Trophoblast cell (in vitro differentiated cells and primary cell): ENCODE measurements at places on chromosomes 5 and 9.

GRCh38 chr9:4315582-4316215, 15.8 kb upstream of the GLIS3 start:
- H3K27me3 ChIP-seq = no peaks in the 10 kb centered on the region
- no peaks in the 10 kb centered on the region for H3K36me3 ChIP-seq
- no peak overlapping the region for H3K4me3 ChIP-seq
- DNase-seq = peak; percentile 62
- H3K27ac ChIP-seq = no peak overlapping the region

- no peak for DNase-seq
- peak overlapping the region; percentile 10 for H3K27ac ChIP-seq
- peaks cover 30% of the 10 kb centered on the region for H3K36me3 ChIP-seq
- no peaks in the 10 kb centered on the region for H3K27me3 ChIP-seq
- no peak overlapping the region for H3K4me3 ChIP-seq
- H3K4me1 ChIP-seq = peaks cover 52% of the 10 kb centered on the region
Observed at GRCh38 chr5:150496534-150496933, 11.4 kb upstream of the NDST1 start.

DNA sequence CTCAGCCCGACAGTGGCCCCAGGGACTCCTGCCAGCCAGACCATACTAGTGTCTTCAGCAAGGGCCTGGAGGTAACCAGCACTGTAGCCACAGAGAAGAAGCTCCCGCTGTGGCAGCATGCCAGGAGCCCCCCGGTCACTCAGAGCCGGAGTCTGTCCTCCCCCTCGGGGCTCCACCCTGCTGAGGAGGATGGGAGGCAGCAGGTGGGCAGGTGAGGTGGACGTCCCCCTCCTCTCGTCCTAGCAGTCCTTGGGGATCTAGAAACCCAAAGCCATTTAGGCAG, 28.0 kb upstream of the LRRC14B start:
- no peak overlapping the region for H3K4me3 ChIP-seq
- H3K27ac ChIP-seq = no peak overlapping the region
- H3K27me3 ChIP-seq = no peaks in the 10 kb centered on the region
- H3K36me3 ChIP-seq = peaks cover 59% of the 10 kb centered on the region
- H3K4me1 ChIP-seq = no peaks in the 10 kb centered on the region

DNA sequence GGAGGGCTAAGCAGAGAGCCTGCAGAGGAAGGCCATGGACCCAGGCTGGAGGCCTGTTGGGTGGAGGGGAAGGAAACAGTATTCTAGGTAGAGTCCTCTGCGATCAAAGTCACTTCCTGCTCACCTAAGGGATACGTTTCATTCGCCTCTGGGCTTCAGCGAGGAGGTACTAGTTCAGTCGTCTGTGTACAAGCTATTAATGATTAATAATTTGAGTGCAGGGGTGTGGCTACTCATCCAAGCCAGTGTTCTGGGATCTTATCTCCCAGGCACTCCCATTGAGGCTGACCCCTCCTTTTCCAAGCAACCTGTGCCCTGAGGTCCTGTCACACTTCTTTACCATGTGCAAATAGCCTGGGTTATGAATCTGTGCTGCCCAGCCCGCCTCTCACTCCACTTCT, 25.2 kb downstream of the RALGPS1 start:
- no peaks in the 10 kb centered on the region for H3K36me3 ChIP-seq
- no peaks in the 10 kb centered on the region for H3K4me1 ChIP-seq
- DNase-seq = no peak
- no peak overlapping the region for H3K27ac ChIP-seq
- no peaks in the 10 kb centered on the region for H3K27me3 ChIP-seq
- no peak overlapping the region for H3K4me3 ChIP-seq

- H3K4me3 ChIP-seq = no peak overlapping the region
- H3K4me1 ChIP-seq = no peaks in the 10 kb centered on the region
- no peaks in the 10 kb centered on the region for H3K27me3 ChIP-seq
- no peak overlapping the region for H3K27ac ChIP-seq
- DNase-seq = no peak
- H3K36me3 ChIP-seq = no peaks in the 10 kb centered on the region
Observed at GRCh38 chr9:110317911-110318310, 19.8 kb downstream of the TXNDC8 start.

DNA sequence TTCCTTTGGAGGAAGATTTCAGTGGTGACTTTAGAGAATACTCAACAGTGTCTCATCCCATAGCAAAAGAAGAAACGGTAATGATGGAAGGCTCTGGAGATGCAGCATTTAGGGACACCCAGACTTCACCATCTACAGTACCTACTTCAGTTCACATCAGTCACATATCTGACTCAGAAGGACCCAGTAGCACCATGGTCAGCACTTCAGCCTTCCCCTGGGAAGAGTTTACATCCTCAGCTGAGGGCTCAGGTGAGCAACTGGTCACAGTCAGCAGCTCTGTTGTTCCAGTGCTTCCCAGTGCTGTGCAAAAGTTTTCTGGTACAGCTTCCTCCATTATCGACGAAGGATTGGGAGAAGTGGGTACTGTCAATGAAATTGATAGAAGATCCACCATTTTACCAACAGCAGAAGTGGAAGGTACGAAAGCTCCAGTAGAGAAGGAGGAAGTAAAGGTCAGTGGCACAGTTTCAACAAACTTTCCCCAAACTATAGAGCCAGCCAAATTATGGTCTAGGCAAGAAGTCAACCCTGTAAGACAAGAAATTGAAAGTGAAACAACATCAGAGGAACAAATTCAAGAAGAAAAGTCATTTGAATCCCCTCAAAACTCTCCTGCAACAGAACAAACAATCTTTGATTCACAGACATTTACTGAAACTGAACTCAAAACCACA, 67.4 kb downstream of the VCAN start:
- H3K27me3 ChIP-seq = no peaks in the 10 kb centered on the region
- no peak for DNase-seq
- no peaks in the 10 kb centered on the region for H3K4me1 ChIP-seq
- no peaks in the 10 kb centered on the region for H3K36me3 ChIP-seq
- H3K27ac ChIP-seq = no peak overlapping the region
- no peak overlapping the region for H3K4me3 ChIP-seq

GRCh38 chr5:149072376-149072775, 9.5 kb upstream of the SH3TC2 start:
- no peaks in the 10 kb centered on the region for H3K27me3 ChIP-seq
- H3K4me1 ChIP-seq = peaks cover 4% of the 10 kb centered on the region
- no peak overlapping the region for H3K4me3 ChIP-seq
- DNase-seq = peak; percentile 31

DNA sequence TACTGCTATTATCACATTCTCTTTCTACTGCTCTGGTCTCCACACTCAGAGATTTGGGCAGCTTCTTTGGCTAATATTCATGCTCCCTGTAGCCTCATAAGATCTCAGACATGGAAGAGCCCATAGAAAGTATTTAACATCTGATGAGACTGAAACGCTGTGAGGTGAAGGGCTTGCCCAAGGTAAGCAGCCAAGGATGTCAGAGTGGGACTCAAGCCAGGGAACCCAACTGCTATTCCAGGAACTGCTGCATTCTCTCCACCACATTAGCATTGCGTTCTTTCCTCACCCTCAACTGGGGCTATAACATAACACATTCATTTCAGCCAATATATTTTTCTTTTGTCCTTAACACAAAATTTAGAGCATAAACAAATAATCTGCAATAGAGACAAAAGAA, 3.8 kb downstream of the ADRB2 start:
- H3K4me1 ChIP-seq = peaks cover 10% of the 10 kb centered on the region
- peaks cover 2% of the 10 kb centered on the region for H3K27me3 ChIP-seq
- no peak overlapping the region for H3K4me3 ChIP-seq
- no peaks in the 10 kb centered on the region for H3K36me3 ChIP-seq

GRCh38 chr5:36462295-36463021, 143.9 kb upstream of the SLC1A3 start:
- H3K27me3 ChIP-seq = no peaks in the 10 kb centered on the region
- H3K36me3 ChIP-seq = no peaks in the 10 kb centered on the region

- H3K4me1 ChIP-seq = peaks cover 2% of the 10 kb centered on the region
- no peak overlapping the region for H3K27ac ChIP-seq
- H3K36me3 ChIP-seq = no peaks in the 10 kb centered on the region
- H3K27me3 ChIP-seq = no peaks in the 10 kb centered on the region
- no peak for DNase-seq
Observed at GRCh38 chr5:110736753-110737152, 2.1 kb upstream of the SLC25A46 start.

DNA sequence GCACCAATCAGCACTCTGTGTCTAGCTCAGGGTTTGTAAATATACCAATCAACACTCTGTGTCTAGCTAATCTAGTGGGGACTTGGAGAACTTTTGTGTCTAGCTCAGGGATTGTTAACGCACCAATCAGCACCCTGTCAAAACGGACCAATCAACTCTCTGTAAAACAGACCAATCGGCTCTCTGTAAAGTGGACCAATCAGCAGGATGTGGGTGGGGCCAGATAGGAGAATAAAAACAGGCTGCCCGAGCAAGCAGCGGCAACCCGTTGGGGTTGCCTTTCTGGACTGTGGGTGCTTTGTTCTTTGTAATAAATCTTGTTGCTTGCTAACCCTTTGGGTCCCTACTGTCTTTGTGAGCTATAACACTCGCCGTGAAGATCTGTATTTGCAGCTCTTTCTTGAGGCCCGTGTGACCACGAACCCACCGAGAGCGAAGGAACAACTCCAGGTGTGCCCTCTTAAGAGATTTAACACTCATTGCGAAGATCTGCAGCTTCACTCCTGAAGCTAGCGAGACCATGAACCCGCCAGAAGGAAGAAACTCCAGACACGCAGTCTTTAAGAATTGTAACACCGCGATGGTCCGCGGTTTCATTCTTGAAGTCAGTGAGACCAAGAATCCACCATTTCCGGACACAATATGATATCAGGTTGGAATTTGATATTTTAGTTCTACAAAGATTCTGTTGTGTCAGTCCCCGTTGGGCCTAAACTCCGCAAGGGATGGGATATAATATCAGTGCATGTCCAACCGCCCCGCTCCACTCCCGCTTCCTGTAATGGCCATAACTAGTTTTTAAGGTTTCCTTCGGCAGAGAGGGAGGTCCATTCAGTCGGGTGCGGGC, 740 bp upstream of the TRMT10B start:
- no peaks in the 10 kb centered on the region for H3K27me3 ChIP-seq
- no peak for DNase-seq
- H3K27ac ChIP-seq = no peak overlapping the region
- no peaks in the 10 kb centered on the region for H3K4me1 ChIP-seq

- no peak for DNase-seq
- H3K27me3 ChIP-seq = no peaks in the 10 kb centered on the region
- no peaks in the 10 kb centered on the region for H3K36me3 ChIP-seq
- no peak overlapping the region for H3K4me3 ChIP-seq
- peaks cover 53% of the 10 kb centered on the region for H3K4me1 ChIP-seq
- no peak overlapping the region for H3K27ac ChIP-seq
Observed at GRCh38 chr9:134550584-134550983, 91.0 kb upstream of the COL5A1 start.

DNA sequence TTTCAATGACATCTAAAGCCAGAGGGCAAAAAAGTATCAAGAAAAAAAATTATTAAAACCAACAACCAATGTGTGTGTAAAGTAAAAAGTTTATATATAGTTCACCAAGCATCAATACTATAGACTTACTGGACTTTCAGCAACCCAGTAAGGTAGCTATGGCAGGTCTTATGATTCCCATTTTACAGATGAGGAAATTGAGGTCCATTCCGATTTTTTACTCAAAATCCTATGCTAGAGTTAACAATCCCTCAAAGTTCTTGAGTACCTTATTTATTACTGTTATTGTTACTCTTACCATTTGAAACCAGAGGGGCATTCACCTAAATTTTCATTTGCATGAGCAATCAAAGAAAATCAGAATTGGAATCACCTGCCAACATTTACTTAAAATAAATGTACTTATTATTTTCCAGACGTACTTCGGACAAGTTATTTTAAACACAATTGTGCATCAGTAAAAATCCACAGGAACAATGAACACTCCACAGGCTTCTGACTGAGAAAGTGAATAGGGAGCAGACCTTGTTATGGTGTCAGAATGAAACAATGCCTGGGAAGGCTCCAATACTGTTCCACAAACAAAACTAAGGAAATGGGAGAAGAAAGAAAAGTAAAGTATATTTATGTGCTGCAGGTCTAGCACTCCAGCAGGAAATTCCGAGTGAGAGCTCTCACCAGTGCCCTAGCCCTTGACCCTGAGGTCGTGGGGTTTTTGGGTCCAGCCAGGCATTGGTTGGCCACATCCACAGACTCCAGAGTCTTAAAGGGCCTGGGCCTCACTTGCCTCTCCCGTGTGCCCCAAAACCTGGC, 229.9 kb downstream of the PIK3R1 start:
- no peak overlapping the region for H3K4me3 ChIP-seq
- H3K4me1 ChIP-seq = peaks cover 3% of the 10 kb centered on the region
- H3K27me3 ChIP-seq = no peaks in the 10 kb centered on the region
- DNase-seq = no peak

- H3K27ac ChIP-seq = no peak overlapping the region
- no peak for DNase-seq
- H3K36me3 ChIP-seq = no peaks in the 10 kb centered on the region
Observed at GRCh38 chr5:17094830-17095229, 122.6 kb upstream of the BASP1 start.

- H3K27me3 ChIP-seq = no peaks in the 10 kb centered on the region
- DNase-seq = no peak
- no peak overlapping the region for H3K27ac ChIP-seq
Observed at GRCh38 chr9:110984890-110985437, 53.3 kb downstream of the LPAR1 start.

- no peaks in the 10 kb centered on the region for H3K4me1 ChIP-seq
- H3K27me3 ChIP-seq = peaks cover 42% of the 10 kb centered on the region
- H3K4me3 ChIP-seq = no peak overlapping the region
- H3K36me3 ChIP-seq = no peaks in the 10 kb centered on the region
Observed at GRCh38 chr5:88695931-88696330, 187.1 kb downstream of the MEF2C start.

DNA sequence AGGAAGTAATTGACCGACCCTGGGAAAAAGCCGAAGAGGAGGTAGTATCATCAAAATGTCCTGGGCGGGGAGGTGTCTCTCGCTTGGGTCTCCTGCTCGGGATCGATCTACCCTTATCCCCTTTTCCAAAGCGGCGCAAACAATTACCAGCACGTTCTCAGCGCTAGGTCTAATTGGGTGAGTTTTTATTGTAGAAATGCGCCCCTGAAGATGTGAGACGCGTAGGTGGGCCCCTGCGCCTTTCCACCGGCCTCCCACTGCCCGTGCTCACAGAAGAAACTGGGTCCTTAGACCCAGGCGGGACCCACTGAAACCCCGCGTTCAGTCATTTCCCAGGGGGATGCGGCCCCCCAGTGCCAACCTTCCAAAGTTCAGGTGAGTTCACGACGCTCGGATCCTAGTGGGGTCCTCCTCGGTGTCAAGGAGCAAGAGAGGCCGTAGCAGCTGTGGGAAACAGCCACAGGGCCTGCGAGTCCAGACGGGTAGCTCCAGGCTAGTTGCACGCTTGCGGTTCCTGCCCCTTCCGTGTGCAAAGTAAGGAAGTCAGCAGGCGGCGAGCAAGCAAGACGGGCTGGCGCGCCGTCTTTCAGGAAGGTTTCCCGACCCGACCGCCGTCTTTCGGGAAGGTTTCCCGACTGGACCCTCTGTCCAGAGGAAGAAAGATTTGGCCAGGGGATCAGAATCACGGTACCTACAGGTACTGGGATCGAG, 1.5 kb downstream of the SMIM32 start:
- peak overlapping the region; percentile 64 for H3K4me3 ChIP-seq
- peaks cover 12% of the 10 kb centered on the region for H3K36me3 ChIP-seq
- peak; percentile 19 for DNase-seq
- no peak overlapping the region for H3K27ac ChIP-seq
